ENCODE measurements at places on chromosomes 1 and 21.

GRCh38 chr1:36366091-36366661, 19.5 kb downstream of the STK40 start:
- no peak for DNase-seq

DNA sequence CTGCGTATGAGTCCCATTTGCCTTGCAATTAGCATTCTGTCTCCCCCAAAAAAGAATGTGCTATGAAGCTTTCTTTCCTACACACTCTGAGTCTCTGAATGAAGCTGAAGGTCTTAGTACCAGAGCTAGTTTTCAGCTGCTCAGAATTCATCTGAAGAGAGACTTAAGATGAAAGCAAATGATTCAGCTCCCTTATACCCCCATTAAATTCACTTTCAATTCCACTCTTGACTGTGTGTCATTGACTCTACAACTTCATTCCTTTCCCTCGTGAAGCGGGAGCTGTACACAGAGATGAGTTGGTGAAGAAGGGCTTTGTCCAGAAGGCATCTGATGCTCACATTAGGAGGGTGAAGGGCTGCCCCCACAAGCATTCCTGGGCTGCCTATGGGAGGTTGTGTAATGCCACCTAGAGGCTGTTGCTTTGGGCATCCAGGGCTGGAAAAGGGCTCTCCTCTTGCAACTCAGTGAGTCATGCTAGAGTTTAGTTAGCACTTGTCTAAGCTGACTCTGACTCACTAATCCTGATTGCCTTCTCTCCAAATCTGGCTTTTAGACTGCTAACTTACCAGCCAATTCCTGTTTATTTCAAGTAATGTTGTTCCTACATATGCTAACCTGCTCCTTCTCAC, 1.8 kb downstream of the SPRR1B start:
- no peak for DNase-seq

GRCh38 chr1:207654320-207654719, 9.4 kb downstream of the CR1L start:
- DNase-seq: no peak

DNA sequence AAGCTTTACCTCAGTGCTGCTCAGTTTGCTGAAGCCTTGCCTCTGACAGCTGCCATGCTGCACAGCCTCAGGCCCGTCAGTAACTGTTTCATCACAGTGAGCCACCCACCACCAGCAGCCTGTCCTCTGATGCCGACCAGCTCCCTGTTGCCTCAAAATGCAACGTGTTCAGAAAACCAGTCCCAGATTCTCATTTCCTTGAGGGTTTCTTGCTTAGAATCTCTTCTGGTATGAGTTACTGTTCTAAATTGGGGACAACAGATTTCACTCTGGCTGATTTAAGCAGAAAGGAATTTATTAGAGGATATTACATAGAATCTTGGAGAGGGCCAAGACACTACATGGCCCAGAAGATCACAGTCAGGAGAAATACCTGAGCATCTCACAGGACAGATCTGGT, 11.0 kb downstream of the UBL4B start:
- DNase-seq: no peak

DNA sequence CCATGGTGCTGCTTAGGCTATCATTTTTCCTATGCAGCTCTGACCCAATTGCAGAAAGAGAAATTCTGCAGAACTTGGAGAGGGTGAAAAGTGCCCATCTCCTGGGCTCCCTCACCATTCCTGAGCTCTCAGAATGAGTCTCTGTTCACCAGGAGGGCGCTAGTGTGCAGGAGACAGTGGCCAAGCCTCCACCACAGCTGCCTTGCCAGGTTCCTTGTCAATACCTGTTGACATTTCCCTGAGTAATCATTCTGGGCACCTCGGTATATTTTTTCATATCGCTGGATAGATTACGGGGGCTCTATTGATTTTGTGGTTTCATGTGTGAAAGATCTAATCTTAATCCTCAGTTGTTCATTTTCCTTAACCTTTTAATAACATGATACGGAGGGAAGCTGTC, 13.0 kb upstream of the C8B start:
- no peak for DNase-seq

DNA sequence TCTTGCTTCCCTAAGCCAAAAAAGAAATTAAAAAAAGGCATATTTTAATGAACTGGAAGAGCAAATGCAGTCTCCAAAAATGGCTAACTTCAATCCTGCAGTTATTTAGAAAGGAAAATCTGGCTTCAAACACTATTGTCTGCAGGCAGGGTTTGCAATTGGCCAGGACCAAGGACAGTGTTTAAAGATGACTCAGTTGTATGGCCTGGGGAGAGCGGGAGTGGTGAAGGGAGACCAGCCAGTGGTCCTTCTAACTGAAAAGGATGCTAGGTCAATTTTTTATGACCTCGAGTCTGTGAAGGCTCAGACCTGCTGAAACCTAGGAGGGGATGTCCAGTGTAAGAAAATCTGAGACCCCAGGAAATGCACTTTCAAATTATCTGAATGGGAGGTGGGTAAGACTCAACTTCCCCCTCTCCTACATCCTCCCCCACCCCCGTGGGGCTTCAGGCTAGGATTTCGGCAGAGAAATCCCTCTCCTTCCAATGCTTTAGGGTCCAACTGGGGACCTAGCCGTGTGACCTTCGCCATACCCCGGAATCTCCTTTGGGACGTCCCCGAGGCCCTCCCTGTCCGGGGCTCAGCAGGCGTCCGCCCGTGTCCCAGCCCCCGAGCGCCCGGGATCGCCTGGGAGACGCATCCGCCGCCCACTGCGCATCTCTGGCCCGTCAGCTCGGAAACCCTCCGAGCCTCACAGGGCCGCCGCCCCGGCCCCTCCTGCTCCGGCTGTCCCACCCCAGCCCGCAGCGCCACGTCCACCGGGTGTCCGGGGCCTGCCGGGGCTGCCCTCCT, 602 bp upstream of the RIMKLA start:
- no peak for DNase-seq

DNA sequence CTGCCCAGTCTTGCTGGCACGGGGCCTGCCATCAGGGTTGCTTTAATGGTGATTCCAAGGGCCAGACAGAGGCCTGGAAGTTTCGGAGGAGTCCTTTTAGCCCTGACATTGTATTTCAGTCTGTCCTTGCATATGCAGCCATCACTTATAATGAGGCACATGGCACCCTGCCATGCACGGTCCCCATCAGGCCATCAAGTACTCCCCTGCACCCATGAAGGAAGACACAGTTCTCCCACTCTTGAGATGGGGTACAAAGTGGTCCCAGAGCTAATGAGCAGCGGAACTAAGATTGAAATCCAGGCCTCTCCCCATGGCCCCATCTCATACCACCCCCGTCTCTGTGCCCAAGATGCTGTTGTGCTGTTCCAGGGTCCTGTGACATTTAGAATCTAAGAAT, 596.6 kb downstream of the PTPRU start:
- no peak for DNase-seq

DNA sequence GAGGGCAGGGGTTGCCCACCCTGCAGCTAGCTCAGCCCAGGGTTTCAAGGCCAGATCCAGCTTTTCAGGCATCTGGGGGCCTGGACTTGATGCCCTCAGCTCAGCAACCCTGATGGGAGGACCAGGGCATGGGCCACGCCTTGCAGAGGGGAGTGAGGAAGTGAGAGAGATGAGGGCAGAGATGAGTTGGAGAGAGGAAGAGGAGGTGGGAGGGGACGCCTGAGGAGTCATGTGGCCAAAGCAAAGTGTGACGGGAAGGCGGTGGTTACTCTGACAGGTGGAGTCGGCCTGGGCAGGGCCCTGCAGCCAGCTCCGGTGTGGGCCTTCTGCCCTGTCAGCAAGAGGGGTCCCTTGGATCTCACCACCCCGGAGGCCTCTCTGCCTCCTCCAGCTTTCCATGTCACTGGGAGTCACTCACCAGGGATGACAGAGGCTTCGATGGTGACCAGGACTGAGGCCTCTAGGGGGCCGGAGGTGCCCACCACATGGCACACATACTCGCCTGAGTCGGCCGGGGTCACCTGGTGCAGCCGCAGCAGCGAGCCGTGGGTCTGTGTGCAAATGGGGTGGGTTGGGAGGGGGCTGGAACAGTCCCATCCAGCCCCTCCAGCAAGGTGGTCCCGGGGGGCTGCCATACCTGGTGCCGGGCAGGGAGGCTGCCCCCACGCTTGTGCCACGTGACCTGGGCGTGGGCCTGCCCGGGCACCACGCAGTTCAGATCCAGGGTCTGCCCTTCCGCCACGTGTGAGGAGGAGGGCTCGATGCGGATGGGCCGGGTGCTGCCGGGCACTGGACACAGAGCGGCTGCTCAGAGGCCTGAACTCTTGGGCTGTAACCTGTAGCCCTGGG, 40.4 kb downstream of the LDLRAD2 start:
- no peak for DNase-seq

- DNase-seq: no peak
Observed at GRCh38 chr1:163060343-163061007, 8.7 kb upstream of the RGS4 start.

DNA sequence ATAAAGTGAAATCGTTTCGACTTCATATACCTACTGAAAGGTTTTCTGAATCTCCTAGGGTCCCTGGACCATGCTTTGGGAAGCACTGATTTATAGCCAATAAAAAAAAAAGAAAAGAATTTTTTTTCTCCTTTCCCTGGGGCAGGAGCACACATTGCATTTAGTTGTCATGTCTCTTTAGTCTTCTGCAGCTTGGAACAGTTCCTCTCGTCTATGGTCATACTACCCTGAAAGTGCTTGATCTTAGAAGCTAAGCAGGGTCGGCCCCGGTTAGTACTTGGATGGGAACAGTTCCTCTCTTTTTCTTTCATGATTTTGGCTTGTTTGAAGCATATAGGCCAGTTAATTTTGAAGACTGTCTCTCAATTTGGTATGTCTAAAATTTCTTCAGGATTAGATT, 3.7 kb upstream of the SERPINC1 start:
- DNase-seq: no peak

DNA sequence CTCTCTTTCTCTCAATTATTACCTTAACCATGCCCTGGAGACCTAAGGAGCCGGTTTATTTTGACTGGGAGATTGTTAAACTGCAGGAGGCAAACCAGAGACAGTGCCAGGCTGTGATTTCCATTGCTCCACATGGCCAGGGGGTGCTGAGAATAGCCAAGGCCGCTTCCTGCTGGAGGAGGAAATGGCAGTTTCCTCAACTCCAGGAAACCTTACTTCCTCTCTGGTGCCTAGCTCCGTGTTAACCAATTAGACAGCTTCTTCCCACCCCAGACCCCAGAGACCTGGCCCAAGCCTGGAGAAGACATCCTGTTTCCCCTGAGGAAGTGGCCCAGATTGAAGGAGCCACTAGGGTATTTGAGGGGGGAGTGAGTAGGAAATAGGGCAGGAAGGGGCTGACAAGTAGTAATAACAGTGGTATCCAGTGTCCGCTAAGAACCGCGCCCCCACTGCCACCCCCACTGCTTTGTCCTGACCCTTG, 161.2 kb downstream of the PLPP3 start:
- no peak for DNase-seq

DNA sequence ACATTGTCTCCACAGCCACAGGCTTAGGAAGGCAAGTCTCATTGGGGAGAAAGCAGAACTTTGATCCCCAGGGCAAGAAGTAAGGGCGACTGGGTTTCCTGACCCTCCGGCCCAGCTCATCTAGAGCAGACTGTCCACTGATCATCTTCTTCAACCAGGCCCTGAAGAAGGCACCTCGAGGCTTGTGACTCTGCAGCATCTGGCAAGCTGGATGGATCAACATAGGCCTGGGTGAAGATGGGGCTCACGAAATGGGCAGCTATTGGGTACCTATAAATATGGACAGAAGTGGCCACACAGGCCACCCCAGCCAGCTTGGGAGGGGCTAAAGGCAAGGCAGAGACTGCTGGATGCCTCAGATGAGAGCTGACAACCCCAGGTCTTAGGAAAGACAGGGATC, 13.0 kb downstream of the TAL1 start:
- DNase-seq: no peak

GRCh38 chr1:55278378-55278777, 63.2 kb upstream of the USP24 start:
- no peak for DNase-seq

DNA sequence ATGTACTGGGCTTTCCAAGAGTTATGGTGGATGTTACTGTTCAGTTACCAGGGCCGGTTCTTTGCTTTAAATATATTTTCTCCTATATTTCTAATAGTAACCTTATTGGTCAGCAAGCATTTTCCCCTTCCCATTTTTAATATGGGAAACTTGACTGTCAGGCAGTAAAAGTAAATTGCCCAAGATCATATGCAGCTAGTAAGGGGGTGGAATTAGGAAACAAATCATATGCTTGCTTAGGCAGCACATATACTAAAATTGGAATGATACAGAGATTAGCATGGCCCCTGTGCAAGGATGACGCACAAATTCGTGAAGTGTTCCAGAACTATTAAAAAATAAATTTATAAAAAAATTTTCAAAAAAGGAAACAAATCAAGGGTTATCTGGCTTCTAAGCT, 73.9 kb downstream of the PATJ start:
- no peak for DNase-seq

- DNase-seq: no peak
Observed at GRCh38 chr1:156899956-156900718, 6.6 kb downstream of the PEAR1 start.

- DNase-seq: no peak
Observed at GRCh38 chr1:57820356-57821095, 396.7 kb upstream of the DAB1 start.

GRCh38 chr1:22831729-22832413, 121.2 kb downstream of the EPHB2 start:
- no peak for DNase-seq

DNA sequence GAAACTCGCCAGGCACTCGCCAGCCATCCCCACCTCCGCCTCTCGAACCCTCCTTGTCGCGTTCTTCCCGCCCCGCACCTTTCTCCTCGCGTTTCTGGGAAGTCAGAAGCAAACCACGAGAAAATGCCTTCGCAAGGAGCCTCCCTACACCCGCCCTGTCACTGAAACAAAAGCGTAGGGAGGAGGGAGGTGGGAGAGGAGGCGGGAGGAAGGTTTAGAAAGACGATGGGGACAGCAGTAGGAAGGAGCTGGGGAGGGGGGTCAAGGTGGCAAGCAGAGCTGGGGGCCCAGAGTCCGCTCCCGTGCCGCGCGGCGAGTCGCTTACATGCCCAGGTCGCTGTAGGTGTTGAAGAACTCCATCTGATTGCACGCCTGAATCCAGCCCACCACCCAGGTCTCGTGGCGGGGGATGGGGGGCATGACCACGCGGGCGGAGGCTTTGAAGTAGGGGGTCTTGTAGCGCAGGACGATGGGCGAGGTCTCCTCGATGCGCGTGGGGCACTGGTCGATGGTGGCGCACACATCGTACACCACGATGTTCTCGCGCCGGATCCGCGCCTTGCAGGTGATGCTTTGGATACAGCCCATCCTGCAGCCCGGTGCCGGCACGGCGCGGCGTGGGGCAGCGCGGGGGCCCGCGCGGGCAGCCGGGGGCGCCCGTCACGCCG, 1.0 kb downstream of the FAM78B start:
- no peak for DNase-seq

GRCh38 chr1:10398278-10398733, 558 bp upstream of the PGD start:
- DNase-seq: no peak

GRCh38 chr1:118984086-118984721, 3.9 kb downstream of the TBX15 start:
- no peak for DNase-seq

Measured in progenitor cell of endocrine pancreas (in vitro differentiated cells).